Jurkat, Clone E6-1 (cell line): ENCODE measurements at places on chromosomes 11 and 22.

DNA sequence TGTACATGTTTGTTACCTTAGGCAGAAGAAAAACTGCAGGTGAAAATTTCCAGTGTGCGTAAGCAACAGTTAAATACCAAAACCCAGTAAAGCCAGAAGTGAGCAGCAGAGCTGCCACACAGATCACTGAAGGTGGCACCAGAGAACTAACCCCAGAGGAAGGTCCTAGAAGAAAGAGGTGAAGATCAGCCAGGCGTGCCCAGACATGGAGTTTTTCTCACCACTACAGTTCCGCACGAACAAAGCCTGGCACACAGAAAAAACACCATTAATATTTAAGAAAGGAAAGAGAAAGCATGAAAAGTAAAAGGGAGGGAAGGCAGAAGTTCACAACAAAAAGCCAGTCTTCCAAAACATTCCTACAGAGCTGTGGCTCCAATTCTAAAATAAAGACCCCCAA, 60.7 kb downstream of the STK33 start:
- DNase-seq, result no peak

DNA sequence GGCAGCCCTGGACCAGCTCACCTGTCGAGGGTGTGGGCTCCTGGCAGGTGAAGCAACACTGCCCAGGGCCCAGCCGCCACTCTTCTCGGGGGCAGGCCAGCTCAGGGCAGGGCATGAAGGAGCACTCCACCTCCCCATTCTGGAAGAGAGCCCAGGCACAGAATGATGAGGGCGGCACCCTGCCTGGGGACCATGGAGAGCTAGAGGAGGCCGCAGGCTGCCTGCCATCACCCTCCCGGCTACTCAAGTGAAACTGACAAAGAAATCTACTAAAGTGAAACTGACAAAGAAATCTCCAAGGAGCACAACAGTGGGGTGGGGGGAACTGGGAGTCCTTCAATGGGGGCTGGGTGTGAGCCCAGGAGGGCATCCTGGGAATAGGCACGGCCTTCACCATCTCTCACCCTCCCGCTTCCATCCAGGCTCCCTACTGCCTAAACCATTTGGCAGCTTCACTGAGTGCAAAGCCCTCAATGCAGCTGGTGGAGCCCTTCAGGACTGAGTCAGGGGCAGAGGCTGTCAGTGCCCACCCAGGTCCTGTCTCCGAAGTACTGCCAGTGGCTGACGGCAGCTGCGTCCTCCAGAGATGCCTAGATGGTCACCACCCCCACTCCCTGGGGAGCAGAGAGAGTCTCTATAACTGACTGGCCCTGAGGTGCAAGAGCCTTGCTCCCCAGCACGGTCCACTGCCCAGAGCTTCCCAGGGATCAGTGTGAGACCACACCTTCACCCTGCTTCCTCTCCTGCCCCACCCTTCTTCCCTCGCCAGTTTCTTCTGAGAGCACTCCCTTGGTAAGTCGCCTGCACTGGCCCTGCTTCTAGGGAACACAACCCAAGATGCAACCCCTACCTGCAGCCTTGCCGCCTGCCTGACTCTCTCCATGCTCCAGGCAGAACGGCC, 21.7 kb downstream of the VWCE start:
- no peak for DNase-seq

- DNase-seq, result no peak
Measured at GRCh38 chr11:69800278-69800677, 18.9 kb downstream of the FGF3 start.

DNA sequence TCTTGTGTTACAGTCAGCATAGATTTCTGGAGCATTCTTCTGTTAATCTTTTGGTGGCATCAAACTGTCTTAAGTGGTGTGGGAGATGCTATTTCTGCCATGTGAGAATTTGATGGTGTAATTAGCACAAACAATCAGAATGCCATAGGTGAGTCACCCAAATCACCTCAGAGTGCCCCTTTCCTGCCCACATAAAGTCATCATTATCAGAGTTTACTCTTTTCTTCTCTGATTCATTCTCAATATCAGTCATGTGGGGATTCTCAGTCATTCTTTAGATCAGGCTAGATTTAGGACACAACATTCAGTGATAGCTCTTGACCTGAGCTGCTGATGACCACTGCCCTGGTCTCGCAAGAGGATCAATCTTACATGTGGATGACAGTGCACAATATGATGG, 23.7 kb upstream of the MS4A6A start:
- DNase-seq, result no peak

- DNase-seq, result no peak
Measured at GRCh38 chr11:44877571-44878497, 72.8 kb downstream of the TP53I11 start.

- DNase-seq, result no peak
Measured at GRCh38 chr11:72609476-72609875, 64.7 kb downstream of the PDE2A start.

DNA sequence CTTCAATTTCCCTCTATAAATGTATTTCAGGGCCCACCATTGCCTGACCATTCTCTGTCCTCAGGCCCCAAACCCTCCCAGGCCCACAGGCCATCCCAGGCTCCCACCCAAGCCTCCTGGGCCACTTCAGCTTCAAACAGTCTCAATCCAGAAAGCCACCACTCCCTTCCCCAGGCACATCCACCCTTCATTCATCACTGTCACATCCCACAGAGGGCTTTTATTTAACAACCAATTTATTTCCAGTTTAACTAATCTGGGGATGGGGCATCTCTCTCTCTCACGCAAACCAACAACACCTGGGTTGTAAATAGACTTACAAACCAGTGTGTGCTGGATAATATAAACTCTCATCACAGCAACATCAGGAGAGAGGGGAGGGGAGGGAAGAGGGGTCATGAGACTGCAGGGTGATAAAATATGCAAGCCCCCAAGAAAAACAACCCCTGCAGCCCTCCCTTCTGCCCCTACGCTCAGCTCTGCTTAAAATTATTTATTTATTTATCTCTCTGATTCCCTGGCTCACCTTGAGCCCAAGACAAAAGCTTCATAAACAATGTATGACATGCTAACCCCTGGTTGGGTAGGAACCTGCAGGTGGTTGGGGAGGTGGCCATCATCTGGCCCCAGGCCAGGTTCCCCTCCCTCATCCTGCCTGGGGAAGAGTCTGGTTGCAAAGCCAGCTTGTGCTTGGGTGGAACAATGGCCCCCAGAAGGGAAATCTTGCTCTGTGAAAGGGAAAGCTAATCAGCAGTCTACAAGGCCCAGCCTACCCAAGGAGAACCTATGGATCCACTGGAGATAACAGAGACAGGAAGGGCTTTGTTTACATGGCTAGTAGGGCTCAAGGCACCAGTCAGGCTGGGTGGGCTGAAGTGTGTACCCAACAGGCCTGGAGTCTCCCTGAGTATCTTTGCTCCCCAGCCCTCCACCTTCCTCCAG, 359.2 kb downstream of the BUD13 start:
- no peak for DNase-seq

- no peak for DNase-seq
Measured at GRCh38 chr22:44448271-44448830, 49.7 kb downstream of the RTL6 start.

- no peak for DNase-seq
Measured at GRCh38 chr11:24163841-24164240, 333.0 kb upstream of the LUZP2 start.

DNA sequence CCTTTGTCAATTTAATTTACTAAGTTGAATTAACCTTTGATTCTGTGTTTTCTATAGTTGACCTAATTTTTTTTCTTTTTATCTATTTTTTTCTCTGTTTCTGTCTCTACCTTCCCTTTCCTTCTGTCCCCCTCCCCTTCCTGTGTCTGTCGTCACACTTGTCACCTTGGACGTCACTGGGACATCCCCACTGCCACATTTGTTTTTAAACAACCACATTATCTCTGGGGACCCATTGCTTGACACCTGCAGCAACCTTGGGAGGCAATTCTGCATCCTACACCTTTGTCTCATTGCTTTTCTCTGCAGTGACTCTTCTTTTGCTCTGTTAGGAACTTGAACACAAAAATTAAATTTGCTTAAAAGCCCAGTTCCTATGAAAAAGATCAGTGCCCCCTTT, 51.8 kb upstream of the TTC12 start:
- DNase-seq, result no peak

- no peak for DNase-seq
Measured at GRCh38 chr11:118079491-118079890, 2.6 kb downstream of the TMPRSS4 start.

GRCh38 chr11:50170115-50170514, 137.4 kb downstream of the OR4C45 start:
- no peak for DNase-seq
